ENCODE measurements at places on chromosomes 1 and 21. TPM values are rescaled to one million over a fixed set of nuclear protein-coding genes. Genes with fewer than 3 reads are reported as not detected.
A peak's percentile ranks its signal among the peaks of the same experiment; 100 is the strongest.

C1QB gene
- total RNA-seq: 54.6 TPM

DNA sequence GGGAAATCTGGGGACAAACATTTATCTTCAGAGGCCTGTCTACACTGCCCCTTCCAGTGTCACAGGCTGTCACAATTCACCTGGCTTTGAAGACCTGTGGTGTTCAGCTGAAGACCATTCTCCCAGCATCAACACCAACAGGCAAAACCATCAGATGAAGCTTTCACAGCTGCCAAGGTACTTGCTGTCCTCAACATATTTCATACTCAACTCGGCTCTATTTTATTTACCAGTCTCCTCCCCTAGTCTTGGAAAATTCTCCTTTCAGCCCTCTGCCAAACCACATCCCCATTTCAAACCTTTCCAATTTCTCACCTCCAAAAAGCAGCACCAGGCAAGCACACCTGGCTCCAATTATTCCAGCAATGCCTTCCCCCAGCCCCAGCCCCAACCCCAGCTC, 108.8 kb downstream of the TGFBR3 start:
- DNase-seq: no peak

GRCh38 chr1:54328066-54328636, 78.0 kb downstream of the SSBP3 start:
- DNase-seq: no peak

- DNase-seq: no peak
Measured at GRCh38 chr1:12021616-12022015, 2.3 kb downstream of the MIIP start.

GRCh38 chr1:97925151-97925550, 4.3 kb upstream of the DPYD start:
- DNase-seq: no peak

DNA sequence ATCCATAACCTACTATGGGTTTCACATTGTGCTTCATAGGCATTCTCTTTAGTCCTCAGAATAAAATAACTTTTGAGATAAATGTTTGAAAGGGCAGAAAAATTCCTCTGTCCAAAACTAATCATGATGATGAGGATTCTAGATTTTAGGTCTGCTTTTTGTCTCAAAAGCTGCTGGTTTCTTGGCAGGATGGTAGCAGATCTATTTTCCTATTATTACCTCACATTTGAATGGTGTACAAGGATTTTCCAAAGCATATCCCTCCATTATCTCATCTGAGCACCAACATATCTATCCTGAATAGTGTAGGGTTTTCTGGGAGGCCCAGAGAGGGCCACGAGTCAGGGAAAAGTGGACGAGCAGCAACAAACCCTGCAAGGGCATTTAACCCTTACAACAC, 201.9 kb downstream of the PLPP3 start:
- no peak for DNase-seq

GRCh38 chr1:53254011-53254640, 15.8 kb upstream of the MAGOH start:
- DNase-seq: no peak

DNA sequence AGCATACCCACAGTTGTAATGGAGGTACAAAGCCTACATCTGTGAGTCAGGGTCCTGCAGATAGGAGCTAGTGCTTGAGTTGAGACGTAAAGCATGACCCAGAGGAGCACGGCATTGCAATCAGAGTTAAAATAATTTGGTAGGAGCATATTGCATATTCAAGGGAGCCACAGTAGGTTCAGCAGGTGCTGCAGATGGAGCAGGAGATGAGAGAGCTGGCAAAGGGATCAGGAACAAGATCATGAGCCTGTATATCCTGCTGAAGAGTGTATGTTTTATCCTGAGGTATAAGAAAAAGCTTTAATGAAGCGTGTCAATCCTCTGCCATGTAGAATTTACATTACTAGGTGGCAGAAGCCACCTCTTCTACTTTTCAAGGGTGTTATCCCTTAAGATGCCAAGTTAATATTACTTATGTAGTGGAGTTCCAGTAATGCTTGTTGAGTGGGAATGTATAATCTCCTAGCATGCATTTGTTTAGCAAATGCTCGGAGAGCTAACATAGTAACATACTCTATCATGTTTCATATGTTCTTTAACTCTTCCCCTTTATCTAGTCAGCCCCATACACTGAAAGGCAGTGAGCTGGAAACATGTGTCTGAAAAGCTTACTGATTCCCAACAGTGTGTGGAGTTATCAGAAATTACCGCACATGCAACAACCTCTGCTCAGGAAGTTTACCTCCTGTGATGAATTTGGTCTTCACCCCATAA, 300.3 kb downstream of the GRIK1 start:
- no peak for DNase-seq

- peak; percentile 61 for DNase-seq
Measured at GRCh38 chr1:41353744-41354143, 7.5 kb upstream of the FOXO6 start.

GRCh38 chr1:210841926-210842625, 291.9 kb downstream of the KCNH1 start:
- no peak for DNase-seq
